ENCODE measurements at places on chromosomes 13 and 19.

- no peak for DNase-seq
These were observed 27.2 kb upstream of the NAPA start for GRCh38 chr19:47542030-47542475.

GRCh38 chr13:30882026-30882850 is 23.8 kb upstream of the MEDAG start:
- DNase-seq, result no peak

GRCh38 chr13:75220238-75220542 is 261.8 kb downstream of the TBC1D4 start:
- DNase-seq, result no peak

GRCh38 chr19:55304279-55304978 is 20.6 kb downstream of the BRSK1 start:
- DNase-seq, result peak; percentile 51

DNA sequence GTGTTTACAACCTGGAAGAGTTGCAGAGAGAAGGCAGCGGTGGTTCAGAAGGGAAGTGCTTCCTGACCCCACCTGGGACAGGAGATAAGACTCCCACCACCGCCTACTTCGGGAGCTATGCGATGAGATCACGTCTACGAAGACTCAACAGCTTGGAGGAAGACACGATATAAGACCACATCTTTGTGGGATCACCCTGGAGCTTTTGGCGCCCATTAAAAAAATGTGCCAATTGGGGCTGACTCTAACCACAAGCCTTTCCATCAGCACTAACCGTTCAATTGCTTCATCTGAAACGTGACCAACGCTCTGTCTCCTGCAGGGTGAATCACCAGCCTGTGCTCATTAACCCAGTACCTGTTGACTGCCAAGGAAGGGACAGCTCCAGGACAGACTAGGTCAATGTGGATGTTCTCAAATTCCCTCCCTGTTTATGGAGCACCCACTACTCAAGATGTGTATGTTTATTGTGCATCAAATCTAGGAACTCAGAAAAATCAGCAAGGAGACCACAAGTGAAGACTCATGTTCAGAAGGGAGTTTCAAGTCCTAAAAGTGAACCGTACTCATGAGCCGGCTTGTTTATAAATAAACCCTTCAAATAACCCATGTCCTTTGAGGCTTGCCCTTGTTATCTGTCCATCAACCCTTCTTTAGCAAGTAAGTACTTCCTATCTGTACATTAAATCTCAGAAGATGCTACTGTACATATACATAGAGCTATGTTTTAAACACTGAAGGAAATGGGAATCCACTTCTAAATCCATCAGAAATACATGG is 67.5 kb downstream of the LATS2 start:
- peak; percentile 95 for DNase-seq

GRCh38 chr13:75460644-75461043 is 21.3 kb downstream of the TBC1D4 start:
- DNase-seq, result no peak

DNA sequence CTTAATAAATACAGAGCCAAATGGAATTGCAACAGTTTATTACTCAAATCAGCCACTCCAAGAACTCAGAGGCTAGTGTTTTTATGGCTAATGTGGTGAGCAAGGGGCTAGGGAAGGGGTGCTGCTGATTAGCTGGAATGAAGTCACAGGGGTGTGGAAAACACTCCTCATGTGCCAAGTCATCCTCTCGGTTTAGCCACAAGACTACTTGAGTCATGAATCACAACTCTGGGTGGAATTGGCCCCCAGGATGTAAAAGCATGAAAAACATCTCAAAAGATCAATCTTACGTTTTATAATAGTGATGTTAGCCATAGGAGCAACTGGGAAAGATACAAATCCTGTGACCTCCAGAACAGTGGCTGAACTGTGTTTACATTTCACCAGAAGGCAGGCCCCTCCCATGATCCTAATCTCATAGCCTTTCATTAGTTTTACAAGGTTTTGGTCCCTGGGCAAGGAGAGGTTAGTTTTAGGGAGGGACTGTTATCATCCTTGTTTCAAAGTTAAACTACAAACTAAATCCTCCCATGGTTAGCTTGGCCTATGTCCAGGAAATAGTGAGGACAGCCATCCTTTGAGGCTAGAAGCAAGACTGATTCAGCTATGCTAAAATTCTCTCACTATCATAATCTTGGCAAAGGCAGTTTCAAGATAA is 2020.1 kb upstream of the PCDH20 start:
- DNase-seq, result peak; percentile 72

DNA sequence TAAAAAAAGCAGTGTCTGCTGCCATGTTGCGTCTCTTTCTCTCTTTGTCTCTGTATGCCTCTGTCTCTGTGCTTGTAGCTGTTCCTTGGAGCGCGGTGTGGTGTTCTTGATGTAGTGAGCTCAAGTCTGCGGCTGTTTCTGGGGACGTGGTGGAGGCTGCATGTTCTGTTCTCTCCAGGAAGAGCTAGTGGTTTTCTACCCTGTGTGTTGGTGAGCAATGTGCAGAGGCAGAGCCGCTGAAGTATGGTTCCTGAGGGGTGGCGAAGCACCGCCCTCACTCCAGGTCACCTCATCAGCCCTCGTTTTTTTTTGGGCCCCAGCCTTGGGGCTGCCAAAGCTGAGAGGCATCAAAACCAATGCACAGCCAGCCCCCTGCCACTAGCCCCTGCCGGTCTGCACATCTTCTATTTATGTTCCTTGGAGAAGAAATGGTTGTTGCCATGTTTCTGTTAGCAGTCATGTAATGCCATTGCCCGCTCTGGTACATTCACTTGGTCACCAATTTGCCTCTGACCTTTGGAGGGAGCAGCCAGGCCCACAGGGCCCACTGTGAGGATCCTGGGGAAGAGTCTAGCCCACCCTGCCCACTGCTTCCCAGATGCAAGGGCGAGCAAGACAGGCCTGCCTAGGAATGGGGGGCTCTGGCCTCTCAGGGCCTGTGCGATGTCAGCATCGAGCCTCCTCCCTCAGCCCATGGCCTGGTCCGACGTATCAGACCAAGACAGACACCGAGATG is 7.2 kb downstream of the HNRNPL start:
- DNase-seq, result no peak

GRCh38 chr13:36774931-36775330 is 44.1 kb upstream of the RFXAP start:
- no peak for DNase-seq

DNA sequence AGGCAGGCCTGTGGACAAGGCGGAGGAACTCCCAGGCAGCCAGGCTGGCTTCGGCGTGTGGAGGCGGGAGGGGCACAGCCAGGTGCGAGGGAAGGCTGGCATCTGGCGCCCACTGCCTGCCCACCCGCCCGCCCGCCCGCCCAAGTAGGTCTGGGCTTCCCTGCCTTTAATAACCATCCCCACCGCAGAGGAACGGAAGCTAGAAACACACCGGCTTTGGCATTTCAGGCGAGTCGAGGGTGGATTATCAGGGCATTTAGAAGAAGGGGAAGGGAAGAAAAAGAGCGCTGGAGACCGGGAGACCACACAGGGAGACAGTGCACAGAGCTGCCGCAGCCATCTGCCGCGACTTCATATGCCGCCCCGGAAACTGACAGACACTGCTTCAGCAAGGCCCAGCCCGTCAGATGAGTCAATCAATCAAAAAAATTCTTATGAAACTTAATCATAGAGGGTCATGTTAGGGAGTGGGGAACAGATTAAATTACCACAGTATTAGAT is 199.7 kb downstream of the TSHZ3 start:
- DNase-seq, result no peak
